Psoas muscle (tissue), 8 donors: ENCODE measurements at places on chromosomes 13 and 19. TPM values are rescaled to one million over a fixed set of nuclear protein-coding genes. Genes with fewer than 3 reads are reported as not detected.

GNA15 gene
- total RNA-seq = 1.6 TPM

SHISA7 gene
- not detected for total RNA-seq

KLK4 gene
- not detected for total RNA-seq

ZNF653 gene
- total RNA-seq = 6.2 TPM

C19orf85 gene
- not detected for total RNA-seq

GRAMD1A gene
- 55.0 TPM for total RNA-seq

DNA sequence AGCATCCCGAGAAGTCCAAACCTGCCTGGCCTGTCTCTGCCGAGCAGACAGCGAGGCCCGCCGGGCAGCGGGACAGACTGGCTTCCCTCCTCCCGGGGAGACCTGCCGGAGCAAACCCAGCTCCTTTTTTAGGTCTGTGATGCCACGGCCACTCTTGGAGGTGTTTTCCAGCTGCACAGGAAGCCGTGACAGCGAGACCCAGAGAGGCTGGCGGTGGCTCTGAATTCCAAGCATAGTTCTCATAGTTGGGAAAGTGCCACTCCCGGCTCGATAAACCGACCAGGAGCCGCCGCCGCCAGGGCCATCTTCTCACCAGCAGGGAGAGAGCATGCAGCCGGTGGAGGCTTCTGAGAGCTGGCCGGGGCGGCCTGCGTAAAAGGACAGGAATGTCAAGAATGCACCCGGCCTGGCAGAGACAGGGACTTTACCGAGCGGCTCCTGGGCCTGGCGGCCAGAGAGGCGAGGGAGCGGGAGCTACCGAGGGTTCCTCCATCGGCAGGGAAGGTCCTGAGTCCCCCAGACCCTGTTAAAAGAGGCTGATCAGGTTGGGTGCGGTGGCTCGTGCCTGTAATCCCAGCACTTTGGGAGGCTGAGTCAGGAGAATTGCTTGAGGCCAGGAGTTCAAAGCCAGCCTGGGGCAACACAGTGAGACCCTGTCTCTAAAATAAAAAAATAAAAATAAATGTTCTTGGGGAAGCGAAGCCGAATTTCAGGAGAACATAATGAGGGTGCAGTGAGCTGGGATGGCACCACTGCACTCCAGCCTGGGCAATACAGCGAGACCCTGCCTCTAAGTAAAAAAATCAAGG lies 64.9 kb downstream of the GADD45B start:
- peak; percentile 95 for DNase-seq

DNA sequence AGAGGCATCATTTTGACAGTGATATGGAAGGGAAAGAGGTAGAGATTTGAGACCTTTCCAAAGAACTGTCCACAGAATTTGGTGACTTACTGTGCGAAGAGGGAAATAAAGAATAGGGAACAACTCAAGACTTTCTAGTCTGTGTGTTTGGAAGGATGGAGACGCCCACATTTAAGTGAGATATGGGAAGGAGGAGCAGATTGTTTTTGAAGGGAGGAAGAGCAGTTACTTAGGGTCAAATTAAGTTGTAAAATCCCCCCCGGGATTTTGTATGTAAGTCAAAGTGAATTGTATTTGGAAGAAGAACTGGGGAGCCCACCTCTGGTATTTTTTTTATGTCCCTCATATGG lies 1.2 kb downstream of the USPL1 start:
- no peak for DNase-seq

- DNase-seq = no peak
These were observed 45.0 kb upstream of the SLC15A1 start for GRCh38 chr13:98797456-98797855.

DNA sequence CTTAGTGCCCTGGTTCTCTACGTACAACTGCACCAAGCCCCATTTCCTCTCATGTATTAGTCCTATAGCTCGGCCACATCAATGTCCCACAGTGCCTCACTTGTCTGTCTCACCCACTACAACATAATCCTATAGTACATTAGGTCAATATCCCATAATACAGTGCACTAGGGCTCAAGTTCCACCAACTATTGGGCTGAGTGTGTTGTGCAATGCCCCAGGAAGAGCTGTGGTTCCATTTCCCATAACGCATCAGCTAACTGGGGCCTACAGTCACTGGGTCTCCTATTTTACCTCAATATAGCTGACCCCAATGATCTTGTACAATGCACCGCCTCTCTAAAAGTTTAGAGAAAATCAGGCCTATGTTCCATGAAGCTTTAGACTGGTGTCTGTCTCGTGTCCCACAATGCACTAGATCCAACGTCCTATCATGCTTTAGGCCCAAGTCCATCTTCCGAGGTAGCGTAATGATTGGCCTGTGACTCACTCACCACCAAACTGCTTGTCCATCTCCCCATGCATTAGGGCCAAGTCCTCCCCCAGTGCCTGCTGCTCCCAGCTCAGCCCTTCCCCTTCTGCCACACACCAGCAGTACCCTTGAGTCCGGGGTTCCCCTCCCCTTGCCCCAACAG lies 21.8 kb downstream of the TSKS start:
- no peak for DNase-seq

- DNase-seq = no peak
These were observed 404.7 kb downstream of the IRS2 start for GRCh38 chr13:109381546-109382180.

GRCh38 chr13:35712907-35713761 lies 236.6 kb upstream of the MAB21L1 start:
- no peak for DNase-seq

DNA sequence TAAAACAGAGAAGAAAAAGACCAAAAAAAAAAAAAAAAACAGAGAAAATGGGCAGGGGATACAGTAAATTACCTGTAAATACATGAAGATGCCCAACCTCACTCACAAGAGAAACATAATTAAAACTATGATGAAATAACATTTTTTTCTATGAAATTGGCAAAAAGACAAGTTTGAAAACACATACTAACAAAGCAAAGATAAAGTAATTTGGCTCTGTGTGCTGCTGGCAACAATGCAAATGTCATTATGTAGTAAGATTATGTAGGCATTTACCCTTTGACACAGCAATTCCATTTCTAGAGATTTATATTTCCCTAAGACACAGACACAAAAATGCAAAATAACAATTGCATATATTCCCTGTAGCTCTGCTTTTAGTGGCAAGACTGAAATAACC lies 20.2 kb downstream of the ZC3H13 start:
- DNase-seq = no peak
